ENCODE measurements at places on chromosomes 6 and 20.
A peak's percentile ranks its signal among the peaks of the same experiment; 100 is the strongest.

DNA sequence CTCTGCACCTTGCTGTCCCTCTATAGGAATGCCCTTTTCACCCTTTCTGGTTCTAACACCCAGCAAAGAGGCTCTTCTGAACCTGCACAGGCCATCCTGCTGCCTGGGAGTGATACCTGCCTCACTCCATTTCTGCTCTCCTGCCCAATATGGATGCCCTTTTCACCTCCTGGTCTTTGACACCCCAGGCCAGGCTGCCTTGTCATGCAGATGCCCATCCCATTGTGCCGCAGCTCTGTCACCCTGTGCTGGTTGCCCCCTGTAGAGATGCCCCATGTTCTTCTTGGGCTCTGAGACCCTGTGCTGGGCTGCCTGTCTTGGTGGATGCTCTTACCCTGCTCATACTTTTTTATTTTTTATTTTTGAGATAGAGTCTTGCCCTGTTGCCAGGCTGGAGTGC, 95.3 kb downstream of the CDKAL1 start:
- DNase-seq = no peak

DNA sequence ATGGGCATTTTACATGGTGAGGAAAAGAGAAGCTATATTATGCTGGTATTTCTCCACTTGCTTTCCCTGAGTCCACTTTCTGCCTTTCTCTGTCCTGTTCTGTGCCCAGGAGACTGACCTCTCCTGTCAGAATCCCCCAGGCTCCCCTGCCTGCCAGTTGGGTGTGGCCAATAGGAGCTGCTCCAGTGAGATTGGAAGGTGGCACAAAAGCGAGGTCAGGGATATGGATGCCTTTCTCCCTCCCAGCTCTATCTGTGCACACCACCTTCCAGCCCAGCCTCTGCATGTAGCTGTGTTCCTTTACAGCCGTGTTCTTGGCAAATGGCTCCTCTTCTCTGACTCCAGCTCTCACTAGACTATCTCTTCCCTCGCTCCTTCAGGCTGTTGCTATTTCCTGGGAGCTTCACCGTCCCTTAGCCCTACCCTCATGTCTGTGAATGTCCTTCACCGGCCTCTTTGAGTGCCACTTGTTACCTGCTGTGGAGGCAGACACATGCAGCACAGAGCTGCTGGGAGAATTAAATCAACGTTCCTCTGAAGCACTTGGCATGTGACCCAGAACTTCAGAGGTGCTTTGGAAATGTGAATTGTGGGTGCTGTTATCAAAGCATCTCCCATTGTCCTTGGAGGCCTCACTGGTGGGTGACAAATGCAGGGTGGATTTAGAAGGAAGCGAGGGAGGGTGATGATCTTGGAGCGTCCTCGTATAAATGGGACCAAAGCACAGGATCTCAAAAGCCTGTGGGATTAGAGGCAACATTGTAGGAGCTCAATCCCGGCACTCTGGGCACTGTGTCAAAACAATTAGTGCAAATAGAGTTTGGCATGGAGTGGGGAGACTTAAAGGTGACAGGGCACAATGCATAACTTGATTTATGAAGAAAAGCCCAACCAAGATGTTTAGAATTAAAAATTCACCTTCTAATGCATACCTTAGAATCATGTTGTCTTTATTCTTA, 28.9 kb upstream of the RALGAPA2 start:
- DNase-seq = no peak

- peak; percentile 47 for DNase-seq
Measured at GRCh38 chr6:168666699-168667427, 225.9 kb downstream of the SMOC2 start.

DNA sequence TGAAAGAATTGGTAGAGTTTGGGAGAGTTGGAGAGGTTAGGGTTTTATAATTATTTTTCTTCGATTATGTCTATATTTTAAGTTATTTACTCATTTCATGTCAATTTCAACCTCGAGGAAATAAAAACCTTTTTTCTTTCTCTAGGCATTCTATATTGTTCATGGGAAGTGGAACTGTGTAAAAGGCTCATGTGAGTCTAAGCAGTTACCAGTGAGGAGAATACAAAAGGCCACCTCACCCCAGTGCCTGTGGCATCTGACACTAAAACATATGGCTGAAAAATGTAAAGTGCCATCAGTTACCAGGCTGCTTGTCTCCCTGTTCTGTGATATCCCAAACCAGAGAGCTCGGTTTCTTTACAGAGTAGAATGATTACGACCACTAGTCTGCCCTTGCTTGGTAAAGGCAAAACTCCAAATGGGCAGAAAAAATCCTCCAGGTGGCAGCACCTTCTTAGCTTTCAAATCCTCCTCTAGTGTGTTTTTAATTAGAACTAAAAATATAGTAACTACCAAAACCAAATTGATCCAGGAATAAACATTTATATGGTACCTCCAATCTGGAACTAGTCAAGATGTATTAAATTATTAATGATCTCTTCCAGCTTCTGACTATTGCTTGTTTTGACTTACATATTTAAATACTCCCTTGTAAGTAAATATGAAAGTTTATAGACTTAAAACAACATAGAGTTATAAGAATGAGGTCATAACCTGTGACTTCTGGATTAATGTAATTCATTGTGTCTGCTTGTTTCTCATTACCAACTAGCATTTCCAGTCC, 122.6 kb upstream of the MCHR2 start:
- DNase-seq = peak; percentile 33

DNA sequence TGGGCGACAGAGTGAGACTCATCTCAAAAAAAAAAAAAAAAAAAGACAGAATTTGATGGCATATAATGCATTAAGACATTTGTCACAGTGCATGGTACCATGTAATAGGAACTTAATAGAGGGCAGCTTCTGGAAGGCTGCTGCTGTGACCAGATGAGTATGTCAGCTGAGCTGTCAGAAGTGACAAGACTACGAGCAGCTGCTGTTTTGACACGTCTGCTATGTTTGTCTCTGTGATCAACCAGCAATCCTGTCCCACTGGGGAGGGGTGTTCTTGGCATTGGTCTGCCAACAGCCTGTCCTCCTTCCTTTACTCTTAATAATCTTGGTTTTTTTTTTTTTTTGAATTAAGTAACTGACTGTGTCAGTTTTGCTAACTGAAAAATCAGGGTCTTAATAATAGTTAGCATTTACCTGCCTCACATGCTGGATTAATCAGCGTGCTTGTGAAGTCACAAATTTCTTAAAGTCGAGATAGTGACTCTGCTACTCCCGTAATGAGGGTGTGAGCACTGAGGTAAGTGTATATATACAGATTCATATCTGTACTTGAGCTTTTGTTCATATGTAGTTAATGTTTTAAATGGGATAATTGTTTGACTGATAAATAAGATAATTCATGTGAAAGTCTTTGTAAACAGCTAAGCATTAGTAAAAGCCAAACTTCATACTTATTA, 152.4 kb downstream of the BMP2 start:
- DNase-seq = no peak

GRCh38 chr6:56009636-56010035, 134.2 kb upstream of the BMP5 start:
- DNase-seq = no peak

- peak; percentile 16 for DNase-seq
Measured at GRCh38 chr6:133184798-133185372, 56.3 kb upstream of the EYA4 start.
